ENCODE measurements at places on chromosomes 6 and 20. TPM values are rescaled to one million over a fixed set of nuclear protein-coding genes. Genes with fewer than 3 reads are reported as not detected.

LY6G6F gene
- not detected for total RNA-seq

DNA sequence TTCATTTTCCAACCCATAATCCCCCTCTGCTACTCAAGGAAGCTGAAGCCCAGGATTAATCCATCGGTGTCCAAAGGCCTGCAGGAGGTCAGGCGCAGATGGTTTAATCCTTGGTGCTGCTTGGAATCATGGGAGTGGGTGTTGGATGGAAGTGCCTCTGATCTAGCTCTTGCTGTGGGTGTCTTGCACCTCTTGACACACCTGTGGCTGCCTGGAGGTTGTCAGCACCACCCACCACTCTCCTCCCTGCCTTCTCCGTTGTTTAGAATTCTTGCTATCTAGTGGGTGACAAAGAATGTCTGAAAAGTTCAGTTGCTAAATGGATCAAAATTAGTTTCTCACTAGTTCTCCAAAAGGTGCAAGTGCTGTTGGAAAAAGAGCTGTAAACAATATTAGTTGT is 1074.4 kb upstream of the FLRT3 start:
- DNase-seq = no peak

MYCT1 gene
- total RNA-seq = 178 TPM

- DNase-seq = no peak
Observed at GRCh38 chr6:151440930-151441329, 11.0 kb downstream of the RMND1 start.

GRCh38 chr6:126112171-126112632 is 125.9 kb downstream of the TRMT11 start:
- no peak for DNase-seq

DNA sequence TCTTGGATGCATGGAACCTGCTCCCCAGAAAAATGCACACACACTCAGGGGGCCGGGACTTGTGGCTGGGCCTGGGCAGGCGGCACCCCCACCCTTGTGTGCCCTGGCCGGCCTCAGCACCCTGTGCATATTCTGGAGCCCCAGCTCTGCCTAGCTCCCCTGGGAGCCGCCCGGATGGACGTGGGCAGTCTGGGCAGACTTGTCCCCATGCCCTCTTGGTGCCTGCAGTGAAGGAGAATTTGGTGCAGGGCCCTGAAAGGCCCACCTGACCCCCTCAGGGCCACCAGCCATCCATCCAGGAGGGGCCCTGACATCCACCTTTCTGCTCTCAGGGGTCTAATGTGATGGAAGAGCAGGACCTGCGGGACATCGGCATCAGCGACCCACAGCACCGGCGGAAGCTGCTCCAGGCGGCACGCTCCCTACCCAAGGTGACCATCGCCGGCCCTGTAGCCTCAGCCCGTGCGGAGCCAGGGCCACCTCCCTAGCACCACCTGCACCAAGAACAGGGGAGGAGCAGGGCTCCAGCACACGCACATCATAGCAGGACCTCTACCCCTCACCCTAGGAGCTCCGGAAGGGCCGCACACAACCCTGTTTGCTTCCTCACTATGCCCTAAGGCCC is 62.8 kb downstream of the TCP11 start:
- no peak for DNase-seq

RBM12 gene
- 121 TPM for total RNA-seq

BTNL2 gene
- not detected for total RNA-seq

DNA sequence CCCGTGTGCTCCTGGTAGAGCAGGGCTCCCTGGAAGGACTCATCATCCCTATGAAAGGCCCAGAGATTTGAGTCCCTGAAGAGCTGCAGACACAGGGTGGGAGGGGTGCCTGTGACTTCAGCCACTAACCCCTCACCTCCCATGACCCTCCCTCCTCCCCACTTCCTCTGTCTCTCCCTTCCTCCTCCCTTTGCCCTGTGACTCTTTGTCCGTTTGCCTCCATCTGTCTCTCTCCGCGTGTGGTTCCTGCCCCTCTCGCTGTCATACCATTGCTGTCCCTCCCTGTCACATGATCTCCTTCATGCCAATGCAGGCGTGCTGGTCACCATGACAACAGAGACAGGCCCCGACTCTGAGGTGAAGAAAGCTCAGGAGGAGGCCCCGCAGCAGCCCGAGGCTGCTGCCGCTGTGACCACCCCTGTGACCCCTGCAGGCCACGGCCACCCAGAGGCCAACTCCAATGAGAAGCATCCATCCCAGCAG is 19.0 kb downstream of the EPB41L1 start:
- peak; percentile 41 for DNase-seq

Measured in endothelial cell (in vitro differentiated cells).